ENCODE measurements at places on chromosomes 2 and 18.

DNA sequence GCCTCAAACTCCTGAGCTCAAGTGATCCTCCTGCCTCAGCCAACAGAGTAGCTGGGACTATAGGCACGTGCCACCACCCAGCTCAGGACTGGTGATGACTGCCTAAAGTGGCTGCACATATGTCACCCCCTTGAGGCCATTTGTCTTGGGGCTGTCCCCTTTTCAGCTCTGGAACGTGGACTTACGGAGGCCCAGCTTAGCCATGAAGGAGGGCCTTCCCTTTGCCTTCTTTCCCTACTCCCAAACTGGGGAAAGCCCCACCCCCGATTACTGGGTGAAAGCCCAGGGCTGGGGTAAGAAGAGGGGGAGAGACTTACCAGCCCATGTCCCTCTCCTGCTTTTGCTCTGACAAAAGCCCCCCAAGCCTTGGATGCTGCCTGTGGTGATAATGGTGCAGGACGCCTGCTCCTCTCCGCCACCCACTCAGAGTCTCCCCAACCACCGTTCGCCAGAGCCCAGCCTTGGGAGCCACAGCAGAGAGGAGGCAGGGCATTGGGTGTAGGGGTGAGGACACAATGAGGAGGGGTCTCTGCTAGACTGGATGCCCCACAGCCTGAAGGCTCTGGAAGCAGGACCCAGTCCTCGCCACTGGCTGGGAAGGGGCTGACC is 2.5 kb upstream of the DUSP2 start:
- no peak for DNase-seq

GRCh38 chr18:51260118-51260517 is 62.6 kb upstream of the MEX3C start:
- no peak for DNase-seq

- no peak for DNase-seq
These were observed 13.9 kb upstream of the MBP start for GRCh38 chr18:77146249-77147080.

- no peak for DNase-seq
These were observed 437.4 kb downstream of the EPHA4 start for GRCh38 chr2:221134718-221135117.

GRCh38 chr2:226720948-226721347 is 78.7 kb downstream of the IRS1 start:
- no peak for DNase-seq
